Activated T-helper 1 cell treated with anti-CD3 and anti-CD28 coated beads, Interleukin-12 subunit alpha, Interleukin-12 subunit beta, Interleukin-2, Interleukin-4 antibody, amounts not matched to agents 30 ng/mL and 10 ng/mL and 1 ng/mL, durations not matched to agents 14 hours and 24 hours and 36 hours (primary cell): ENCODE measurements at places on chromosomes 1 and 21. TPM values are rescaled to one million over a fixed set of nuclear protein-coding genes. Genes with fewer than 3 reads are reported as not detected.

DNA sequence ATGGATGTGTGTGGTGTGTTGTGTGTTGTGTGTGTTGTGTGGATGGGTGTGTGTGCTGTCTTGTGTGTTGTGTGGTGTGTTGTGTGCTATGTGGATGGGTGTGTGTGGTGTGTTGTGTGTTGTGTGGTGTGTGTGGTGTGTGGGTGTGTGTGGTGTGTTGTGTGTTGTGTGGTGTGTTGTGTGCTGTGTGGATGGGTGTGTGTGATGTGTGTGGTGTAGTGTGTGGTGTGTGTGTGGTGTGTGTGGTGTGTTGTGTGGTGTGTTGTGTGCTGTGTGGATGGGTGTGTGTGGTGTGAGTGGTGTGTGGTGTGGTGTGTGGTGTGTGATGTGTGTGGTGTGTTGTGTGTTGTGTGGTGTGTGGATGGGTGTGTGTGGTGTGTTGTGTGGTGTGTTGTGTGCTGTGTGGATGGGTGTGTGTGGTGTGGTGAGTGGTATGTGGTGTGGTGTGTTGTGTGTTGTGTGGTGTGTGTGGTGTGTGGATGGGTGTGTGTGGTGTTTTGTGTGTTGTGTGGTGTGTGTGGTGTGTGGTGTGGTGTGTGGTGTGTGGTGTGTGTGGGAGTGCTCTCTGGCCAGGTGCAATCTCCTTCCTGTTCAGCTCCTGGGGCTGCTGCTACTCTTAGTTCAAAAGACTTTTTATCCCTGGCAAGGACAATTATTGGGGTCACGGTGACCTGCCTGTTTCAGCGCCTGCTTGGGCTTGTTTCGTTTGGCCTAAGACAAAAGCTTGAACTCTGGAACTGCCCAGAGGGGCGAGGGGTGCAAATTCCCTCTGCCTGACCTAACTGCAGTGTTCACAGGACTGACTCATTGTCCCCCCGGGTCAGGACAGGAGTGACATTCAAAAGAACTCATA is 101.1 kb downstream of the UBIAD1 start:
- peak overlapping the region; percentile 9 for H3K27ac ChIP-seq
- H3K4me1 ChIP-seq, result no peaks in the 10 kb centered on the region
- no peak for DNase-seq

GRCh38 chr1:155171836-155172731 is 1.0 kb downstream of the KRTCAP2 start:
- peak overlapping the region; percentile 96 for H3K4me3 ChIP-seq
- peaks cover 53% of the 10 kb centered on the region for H3K4me1 ChIP-seq
- peak overlapping the region; percentile 97 for H3K27ac ChIP-seq
- no peak for DNase-seq
- peaks cover 2% of the 10 kb centered on the region for H3K27me3 ChIP-seq

- DNase-seq, result no peak
- H3K4me1 ChIP-seq, result no peaks in the 10 kb centered on the region
- no peak overlapping the region for H3K27ac ChIP-seq
- H3K4me3 ChIP-seq, result no peak overlapping the region
- H3K36me3 ChIP-seq, result no peaks in the 10 kb centered on the region
Measured at GRCh38 chr1:25206201-25206600, 26.1 kb downstream of the SYF2 start.

DNA sequence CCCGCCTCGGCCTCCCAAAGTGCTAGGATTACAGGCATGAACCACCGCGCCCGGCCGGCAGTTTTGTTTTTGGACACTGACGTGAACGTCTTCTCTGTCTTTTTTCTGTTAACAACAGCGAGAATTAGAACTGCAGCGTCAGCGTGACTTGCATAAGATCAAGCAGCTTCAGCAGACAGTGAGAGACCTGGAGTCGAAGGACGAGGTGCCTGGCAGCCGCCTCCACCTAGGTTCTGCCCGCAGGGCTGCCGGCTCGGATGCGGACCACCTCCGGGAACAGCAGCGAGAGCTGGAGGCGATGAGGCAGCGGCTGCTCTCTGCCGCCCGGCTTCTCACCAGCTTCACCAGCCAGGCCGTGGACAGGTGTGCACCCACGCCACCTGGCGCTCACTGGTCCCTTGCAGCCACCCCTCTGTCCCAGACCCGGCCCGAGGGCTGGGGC is 22.9 kb upstream of the DIP2A start:
- no peak overlapping the region for H3K27ac ChIP-seq
- H3K36me3 ChIP-seq, result peaks cover 33% of the 10 kb centered on the region
- H3K4me1 ChIP-seq, result no peaks in the 10 kb centered on the region
- DNase-seq, result no peak
- no peak overlapping the region for H3K4me3 ChIP-seq

DNA sequence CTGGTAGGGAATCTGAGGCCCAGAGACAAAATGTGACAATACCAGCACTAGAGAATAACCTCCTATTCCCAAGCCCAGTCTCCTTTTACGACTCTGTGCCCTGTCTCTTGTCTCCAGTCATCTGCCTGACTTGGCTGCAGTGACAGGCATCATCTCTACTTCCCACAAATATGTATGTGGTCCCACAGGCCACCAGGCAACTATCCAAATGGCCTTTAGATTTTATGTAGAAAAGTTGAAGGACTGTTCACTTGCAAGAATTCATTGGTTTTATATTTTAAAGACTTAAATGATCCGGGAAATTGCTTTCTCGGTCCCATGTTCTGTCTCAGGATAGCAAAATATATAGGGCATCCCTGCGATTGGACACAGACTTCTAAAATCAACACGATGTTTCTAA is 11.6 kb downstream of the KRTAP24-1 start:
- no peak overlapping the region for H3K27ac ChIP-seq
- no peak for DNase-seq
- H3K4me3 ChIP-seq, result no peak overlapping the region
- no peaks in the 10 kb centered on the region for H3K36me3 ChIP-seq
- peaks cover 1% of the 10 kb centered on the region for H3K27me3 ChIP-seq

- H3K36me3 ChIP-seq, result no peaks in the 10 kb centered on the region
- H3K4me1 ChIP-seq, result no peaks in the 10 kb centered on the region
- no peak overlapping the region for H3K27ac ChIP-seq
- H3K4me3 ChIP-seq, result no peak overlapping the region
- DNase-seq, result no peak
- H3K27me3 ChIP-seq, result no peaks in the 10 kb centered on the region
Measured at GRCh38 chr1:217747156-217747769, 116.1 kb downstream of the SPATA17 start.

- no peaks in the 10 kb centered on the region for H3K36me3 ChIP-seq
- H3K27ac ChIP-seq, result no peak overlapping the region
- no peak for DNase-seq
- H3K4me1 ChIP-seq, result no peaks in the 10 kb centered on the region
- H3K27me3 ChIP-seq, result no peaks in the 10 kb centered on the region
- H3K4me3 ChIP-seq, result no peak overlapping the region
Measured at GRCh38 chr1:242147096-242147976, 148.4 kb upstream of the MAP1LC3C start.

DNA sequence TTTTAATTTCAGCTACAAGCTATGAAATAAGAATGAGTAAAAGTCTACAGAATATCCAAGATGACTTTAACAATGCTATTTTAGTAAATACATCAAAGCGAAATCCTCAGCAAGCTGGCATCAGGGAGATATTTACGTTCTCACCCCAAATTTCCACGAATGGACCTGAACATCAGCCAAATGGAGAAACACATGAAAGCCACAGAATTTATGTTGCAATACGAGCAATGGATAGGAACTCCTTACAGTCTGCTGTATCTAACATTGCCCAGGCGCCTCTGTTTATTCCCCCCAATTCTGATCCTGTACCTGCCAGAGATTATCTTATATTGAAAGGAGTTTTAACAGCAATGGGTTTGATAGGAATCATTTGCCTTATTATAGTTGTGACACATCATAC is 13.7 kb upstream of the CLCA1 start:
- H3K4me3 ChIP-seq, result no peak overlapping the region
- no peaks in the 10 kb centered on the region for H3K4me1 ChIP-seq

GRCh38 chr1:222049176-222049575 is 307.3 kb upstream of the DUSP10 start:
- no peak overlapping the region for H3K27ac ChIP-seq
- H3K4me3 ChIP-seq, result no peak overlapping the region
- no peaks in the 10 kb centered on the region for H3K27me3 ChIP-seq
- H3K4me1 ChIP-seq, result peaks cover 4% of the 10 kb centered on the region
- H3K36me3 ChIP-seq, result no peaks in the 10 kb centered on the region

GRCh38 chr1:62746086-62746808 is 37.7 kb upstream of the ATG4C start:
- no peak overlapping the region for H3K4me3 ChIP-seq
- DNase-seq, result no peak
- H3K27ac ChIP-seq, result no peak overlapping the region
- H3K27me3 ChIP-seq, result peaks cover 17% of the 10 kb centered on the region
- no peaks in the 10 kb centered on the region for H3K36me3 ChIP-seq

GRCh38 chr1:66217021-66217420 is 316.9 kb upstream of the SGIP1 start:
- no peak for DNase-seq
- no peaks in the 10 kb centered on the region for H3K27me3 ChIP-seq
- peaks cover 17% of the 10 kb centered on the region for H3K4me1 ChIP-seq

- H3K4me3 ChIP-seq, result no peak overlapping the region
- no peaks in the 10 kb centered on the region for H3K36me3 ChIP-seq
- H3K27me3 ChIP-seq, result peaks cover 3% of the 10 kb centered on the region
- peaks cover 7% of the 10 kb centered on the region for H3K4me1 ChIP-seq
Measured at GRCh38 chr1:225819346-225820192, 9.6 kb downstream of the EPHX1 start.

DNA sequence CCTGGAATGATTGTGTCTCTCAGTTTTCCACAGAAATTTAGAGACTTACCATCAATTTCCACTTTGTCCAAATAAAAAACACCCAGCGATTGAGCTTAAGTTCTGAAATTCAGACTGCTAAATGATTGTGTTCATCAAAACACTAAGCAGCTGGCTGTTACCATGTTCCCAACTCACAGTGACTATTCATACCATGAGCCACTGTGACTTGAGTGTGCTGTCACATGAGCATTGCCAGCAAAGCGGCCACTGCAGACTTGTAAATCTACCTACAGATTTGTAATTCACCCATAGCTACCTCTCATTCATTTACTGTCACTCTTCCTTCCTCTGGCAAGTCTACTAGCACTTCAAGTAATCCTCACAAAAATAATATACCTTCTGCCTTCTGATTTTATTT is 17.2 kb upstream of the PRKAB2 start:
- no peaks in the 10 kb centered on the region for H3K36me3 ChIP-seq
- H3K4me3 ChIP-seq, result no peak overlapping the region
- no peak overlapping the region for H3K27ac ChIP-seq
- no peaks in the 10 kb centered on the region for H3K4me1 ChIP-seq
- no peak for DNase-seq

DNA sequence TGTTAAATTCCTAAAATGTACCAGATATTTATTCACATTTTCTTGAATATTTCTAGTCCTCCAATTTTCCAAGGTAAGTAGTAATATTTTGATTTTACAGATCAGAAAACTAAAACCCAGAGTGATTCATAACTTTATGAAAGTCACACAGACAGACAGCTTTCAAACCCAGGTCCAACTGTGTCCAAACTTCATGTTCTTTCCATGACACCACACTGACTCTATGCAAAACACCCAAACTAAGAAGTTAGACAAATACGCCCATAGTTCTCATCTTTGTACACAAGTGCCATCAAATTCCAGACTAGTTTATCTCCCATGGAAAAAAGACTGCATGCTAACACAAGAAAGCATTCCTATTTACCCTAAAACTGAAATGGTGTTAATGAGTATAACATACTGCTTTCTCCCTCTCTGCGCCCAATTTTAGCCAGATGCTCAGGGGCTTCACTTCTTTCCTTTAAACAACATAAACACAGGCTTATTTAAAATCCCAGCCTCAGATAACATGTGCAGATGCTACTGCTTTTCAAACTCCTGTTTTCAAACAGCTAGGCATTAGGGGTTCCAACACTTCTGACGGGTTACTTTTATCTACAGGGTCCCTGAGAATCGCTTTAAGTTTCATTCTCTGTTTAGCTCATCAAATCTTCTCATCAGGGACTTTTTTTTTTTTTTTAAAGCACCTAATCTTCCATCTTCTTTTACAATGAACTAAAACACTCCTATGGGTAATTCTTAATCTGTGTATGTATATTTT is 44.6 kb downstream of the WASF2 start:
- H3K4me3 ChIP-seq, result peak overlapping the region; percentile 73
- peaks cover 37% of the 10 kb centered on the region for H3K4me1 ChIP-seq
- no peak for DNase-seq
- no peaks in the 10 kb centered on the region for H3K27me3 ChIP-seq
- peak overlapping the region; percentile 96 for H3K27ac ChIP-seq
- H3K36me3 ChIP-seq, result peaks cover 17% of the 10 kb centered on the region

- no peak overlapping the region for H3K4me3 ChIP-seq
- no peaks in the 10 kb centered on the region for H3K36me3 ChIP-seq
- no peaks in the 10 kb centered on the region for H3K4me1 ChIP-seq
- H3K27ac ChIP-seq, result no peak overlapping the region
Measured at GRCh38 chr1:231091831-231092301, 51.8 kb upstream of the FAM89A start.

GRCh38 chr1:116289193-116289592 is 83.9 kb upstream of the ATP1A1 start:
- no peak overlapping the region for H3K27ac ChIP-seq
- no peaks in the 10 kb centered on the region for H3K4me1 ChIP-seq
- no peak overlapping the region for H3K4me3 ChIP-seq
- no peak for DNase-seq

DNA sequence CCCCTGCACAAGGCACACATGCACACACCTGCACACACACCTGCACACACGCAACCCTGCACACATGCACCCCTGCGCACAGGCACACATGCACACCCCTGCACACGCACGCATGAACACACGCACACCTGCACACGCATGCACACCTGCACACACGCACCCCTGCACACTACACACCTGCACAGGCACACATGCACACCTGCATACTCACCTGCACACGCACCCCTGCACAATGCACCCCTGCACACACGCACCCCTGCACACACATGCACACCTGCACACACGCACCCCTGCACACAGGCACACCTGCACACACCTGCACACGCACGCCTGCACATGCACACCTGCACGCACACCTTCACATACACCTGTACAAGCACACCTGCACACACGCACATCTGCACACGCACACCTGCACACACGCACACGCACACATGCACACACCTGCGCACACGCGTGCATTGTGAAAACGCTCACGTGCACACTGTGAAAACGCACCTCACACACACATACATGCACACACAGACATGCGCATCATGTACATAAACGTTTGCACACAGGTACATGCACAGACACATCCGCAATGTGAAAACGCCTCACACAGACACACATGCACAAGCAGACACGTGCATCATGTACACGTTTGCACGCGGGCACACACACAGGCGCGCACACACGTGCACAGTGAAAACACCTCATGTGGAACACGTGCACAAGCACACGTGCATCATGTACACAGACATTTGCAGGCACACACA is 8.2 kb downstream of the DVL1 start:
- H3K4me1 ChIP-seq, result no peaks in the 10 kb centered on the region
- no peak for DNase-seq
- H3K27me3 ChIP-seq, result no peaks in the 10 kb centered on the region
- peaks cover 10% of the 10 kb centered on the region for H3K36me3 ChIP-seq
- H3K27ac ChIP-seq, result no peak overlapping the region

The LEMD1 gene
- total RNA-seq, result not detected in 2 replicates

The UBE4B gene
- total RNA-seq, result 31.3 and 32.5 TPM in 2 replicates

The DIO1 gene
- not detected in 2 replicates for total RNA-seq

The RGS13 gene
- not detected in 2 replicates for total RNA-seq

The OR2L8 gene
- total RNA-seq, result 0.21 TPM in 1 of 2 replicates, not detected in the other

The SLC66A1 gene
- 9.9 and 12.0 TPM in 2 replicates for total RNA-seq

The TCP10L gene
- 0.59 and 0.93 TPM in 2 replicates for total RNA-seq

The OR10K2 gene
- total RNA-seq, result not detected in 2 replicates

The SYPL2 gene
- not detected in 2 replicates for total RNA-seq
